Activated CD8-positive, alpha-beta memory T cell treated with anti-CD3 and anti-CD28 coated beads for 1 hour (primary cell): ENCODE measurements at places on chromosomes 5 and 9.

DNA sequence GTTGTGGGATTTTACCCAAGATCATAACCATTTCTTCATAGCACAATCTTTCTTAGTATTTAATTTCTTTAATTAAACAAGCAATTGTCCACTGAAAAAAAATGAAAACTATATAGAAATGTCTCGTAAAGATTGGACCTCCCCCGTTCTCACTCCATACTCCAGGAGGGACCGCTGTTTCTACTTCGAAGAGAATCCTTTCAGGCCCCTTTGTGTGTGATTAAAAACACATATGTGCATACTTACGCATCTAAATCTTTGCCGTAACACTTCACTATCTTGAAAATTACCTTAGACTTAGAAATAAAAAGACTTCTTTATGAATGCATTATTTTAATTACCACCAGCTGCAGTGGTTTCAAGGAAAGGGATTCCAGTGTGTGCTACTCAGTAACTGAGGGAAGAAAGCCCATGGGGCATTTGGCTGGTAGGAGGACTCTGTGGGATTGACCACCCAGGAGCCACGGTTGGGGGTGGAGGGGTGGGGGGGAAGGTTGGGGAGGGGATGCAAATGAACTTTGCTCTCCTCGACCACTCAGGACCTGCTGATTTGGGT, 209.1 kb downstream of the FAM114A2 start:
- DNase-seq: no peak

GRCh38 chr5:10988622-10989021, 227.6 kb upstream of the DAP start:
- DNase-seq: no peak

DNA sequence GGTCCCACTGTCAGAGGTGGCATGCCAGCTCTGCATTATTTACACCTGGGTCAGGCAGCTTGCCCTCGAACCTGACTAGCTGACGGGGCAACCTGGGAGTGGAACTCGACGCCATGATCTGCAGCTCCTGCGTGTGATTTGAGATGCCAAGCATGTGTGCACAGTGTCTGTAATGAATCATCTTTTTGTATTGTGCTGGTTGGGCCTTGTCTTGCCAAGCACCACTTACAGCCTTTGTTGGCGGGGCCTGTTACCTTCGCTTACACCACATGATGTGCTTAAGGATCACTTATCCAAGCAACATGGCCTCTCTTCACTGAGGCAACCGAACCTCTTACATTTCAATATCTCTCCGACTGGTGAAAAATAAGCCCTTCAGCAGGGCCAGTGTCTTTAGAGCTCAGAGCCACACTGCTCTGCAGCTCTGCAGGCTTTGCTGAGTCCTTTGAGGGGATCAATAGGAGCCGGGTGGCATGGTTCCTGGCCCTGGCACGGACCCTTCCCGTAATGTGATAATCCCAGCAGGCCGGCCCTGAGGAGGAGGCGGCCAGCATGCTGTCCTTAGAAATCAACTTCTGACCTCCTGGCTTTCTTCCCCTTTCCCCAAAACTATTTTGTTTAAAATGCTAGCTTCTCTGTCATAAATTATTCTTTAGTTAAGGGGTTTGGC, 297.7 kb upstream of the CD180 start:
- DNase-seq: no peak

DNA sequence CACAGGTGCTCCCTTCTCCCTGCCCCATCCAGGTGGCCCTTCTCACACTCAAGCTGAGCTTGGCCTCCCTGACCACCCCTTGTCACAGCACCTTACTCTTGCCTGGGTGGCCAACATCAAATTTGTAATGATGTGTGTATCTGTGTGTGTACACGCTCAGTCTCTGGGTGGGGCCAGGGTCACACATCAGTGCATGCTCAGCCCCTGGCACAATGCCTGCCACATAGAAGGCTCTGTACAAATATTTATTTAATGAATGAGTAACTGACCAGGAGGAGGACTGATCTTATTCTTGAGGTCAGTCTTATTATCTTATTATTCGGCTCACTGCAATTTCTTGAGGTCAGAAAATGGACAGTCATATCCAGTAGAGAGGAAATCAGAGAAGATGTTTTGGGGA, 41.3 kb upstream of the HAND1 start:
- DNase-seq: no peak

- peak; percentile 17 for DNase-seq
Observed at GRCh38 chr9:69122082-69122548, 52.0 kb upstream of the TJP2 start.

- DNase-seq: no peak
Observed at GRCh38 chr9:7172154-7173115, 414.7 kb downstream of the KDM4C start.

- no peak for DNase-seq
Observed at GRCh38 chr5:62717301-62717933, 138.8 kb downstream of the LRRC70 start.

GRCh38 chr9:105681724-105682123, 12.6 kb upstream of the TMEM38B start:
- no peak for DNase-seq

GRCh38 chr9:34612788-34613390, 992 bp upstream of the RPP25L start:
- peak; percentile 47 for DNase-seq

GRCh38 chr9:2419347-2419746, 202.2 kb upstream of the VLDLR start:
- no peak for DNase-seq

- DNase-seq: no peak
Observed at GRCh38 chr9:126615245-126615790, 1.6 kb downstream of the LMX1B start.

- no peak for DNase-seq
Observed at GRCh38 chr9:112015149-112015548, 118.5 kb downstream of the UGCG start.

GRCh38 chr5:36108758-36109460, 42.2 kb upstream of the UGT3A2 start:
- no peak for DNase-seq

GRCh38 chr9:76530458-76531110, 71.6 kb downstream of the GCNT1 start:
- DNase-seq: no peak

DNA sequence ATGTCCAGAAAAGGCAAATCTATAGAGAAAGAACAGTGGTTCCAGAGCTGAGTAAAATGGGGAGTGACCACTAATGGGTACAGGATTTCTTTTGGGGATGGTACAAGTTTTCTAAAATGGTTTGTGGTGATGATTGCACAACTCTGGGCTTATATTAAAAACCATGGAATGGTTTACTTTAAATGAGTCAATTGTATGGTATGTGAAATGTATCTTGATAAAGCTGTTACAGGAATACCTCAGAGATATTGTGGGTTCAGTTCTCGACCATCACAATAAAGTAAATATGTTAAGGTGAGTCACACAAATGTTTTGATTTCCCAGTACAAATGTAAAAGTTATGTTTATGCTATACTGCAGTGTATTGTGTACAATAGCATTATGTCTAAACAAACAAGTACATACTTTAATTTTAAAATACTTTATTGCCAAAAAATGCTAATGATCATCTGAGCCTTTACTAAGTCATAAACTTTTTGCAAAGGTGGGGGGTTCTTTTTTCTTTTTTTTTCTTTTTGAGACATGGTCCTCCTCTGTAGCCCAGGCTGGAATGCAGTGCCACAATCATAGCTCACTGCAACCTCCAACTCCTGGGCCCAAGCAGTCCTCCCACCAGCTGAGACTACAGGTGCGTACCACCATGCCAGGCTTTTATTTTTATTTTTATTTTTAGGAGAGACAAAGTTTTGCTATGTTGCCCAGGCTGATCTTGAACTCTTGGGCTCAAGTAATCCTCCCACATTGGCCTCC, 65.9 kb downstream of the SHOC1 start:
- DNase-seq: no peak
